GM12891 (cell line): ENCODE measurements at places on chromosomes 5 and 9.

DNA sequence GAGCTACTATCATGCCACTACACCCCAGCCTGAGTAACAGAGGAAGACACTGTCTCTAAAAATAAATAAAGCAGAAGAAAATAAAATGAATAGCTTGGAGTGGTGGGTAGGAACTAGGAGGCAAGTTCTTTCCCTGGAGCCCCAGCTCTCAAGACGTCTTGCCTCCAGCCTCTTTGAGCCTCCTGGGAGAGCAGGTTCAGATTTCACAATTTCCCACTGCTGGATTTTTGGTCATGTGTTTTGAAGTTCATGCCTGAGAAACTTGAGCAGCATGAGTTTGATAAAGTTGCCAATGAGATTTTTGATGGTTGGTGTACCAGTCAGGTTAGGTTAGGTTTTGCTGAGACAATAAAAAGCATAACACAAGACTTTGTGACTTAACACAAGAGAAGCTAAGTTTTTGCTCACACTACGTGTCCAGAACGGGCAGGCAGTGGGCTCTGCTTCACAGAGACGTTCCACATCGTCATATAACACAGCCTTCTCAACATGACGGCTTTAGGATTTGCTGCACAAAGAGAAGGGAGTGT is 4.1 kb upstream of the CCDC69 start:
- no peak for DNase-seq

GRCh38 chr5:73957397-73958001 is 331.5 kb downstream of the ARHGEF28 start:
- no peak for DNase-seq

- DNase-seq, result no peak
Observed at GRCh38 chr5:78112931-78113330, 181.6 kb downstream of the AP3B1 start.

DNA sequence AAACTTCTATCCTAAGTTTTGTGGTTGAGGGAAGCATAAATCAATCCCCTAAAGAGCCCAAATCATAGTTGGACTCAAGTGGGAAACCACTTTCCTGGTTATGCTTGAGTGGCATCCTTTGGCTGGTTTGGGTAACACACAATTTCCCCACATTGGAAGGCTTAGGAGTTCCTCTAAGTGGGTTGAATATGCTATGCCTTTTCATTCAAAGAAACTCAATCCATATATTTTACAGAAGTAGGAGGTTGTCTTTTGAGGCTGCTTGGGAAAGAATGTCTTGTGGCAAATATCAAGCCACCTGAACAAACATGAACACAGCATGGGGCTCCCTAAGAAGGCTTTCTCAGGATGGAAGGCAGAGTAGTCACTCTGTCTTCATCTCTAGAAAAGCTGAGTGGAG is 121.1 kb downstream of the SPATA31D1 start:
- DNase-seq, result no peak

DNA sequence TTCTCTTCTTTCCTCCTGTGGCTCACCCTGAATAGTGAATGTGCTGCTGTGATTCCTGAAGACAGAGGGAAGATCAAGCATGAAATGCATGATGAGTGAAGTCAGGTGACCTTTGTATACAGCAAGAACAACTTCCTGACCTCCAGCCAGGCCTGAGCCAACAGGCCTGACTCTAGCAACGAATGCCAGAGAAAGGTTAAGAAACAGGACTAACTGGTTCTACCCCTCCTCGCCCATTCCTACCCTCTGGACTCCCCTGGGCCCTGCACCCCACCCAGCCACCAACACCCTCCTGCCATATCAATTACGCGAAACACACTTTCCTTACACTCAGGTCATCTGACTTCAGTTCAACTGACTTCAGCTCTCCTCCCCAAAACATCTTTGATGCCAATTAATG is 4.9 kb downstream of the SUSD1 start:
- DNase-seq, result no peak

- no peak for DNase-seq
Observed at GRCh38 chr5:167710444-167711073, 580.9 kb upstream of the WWC1 start.

DNA sequence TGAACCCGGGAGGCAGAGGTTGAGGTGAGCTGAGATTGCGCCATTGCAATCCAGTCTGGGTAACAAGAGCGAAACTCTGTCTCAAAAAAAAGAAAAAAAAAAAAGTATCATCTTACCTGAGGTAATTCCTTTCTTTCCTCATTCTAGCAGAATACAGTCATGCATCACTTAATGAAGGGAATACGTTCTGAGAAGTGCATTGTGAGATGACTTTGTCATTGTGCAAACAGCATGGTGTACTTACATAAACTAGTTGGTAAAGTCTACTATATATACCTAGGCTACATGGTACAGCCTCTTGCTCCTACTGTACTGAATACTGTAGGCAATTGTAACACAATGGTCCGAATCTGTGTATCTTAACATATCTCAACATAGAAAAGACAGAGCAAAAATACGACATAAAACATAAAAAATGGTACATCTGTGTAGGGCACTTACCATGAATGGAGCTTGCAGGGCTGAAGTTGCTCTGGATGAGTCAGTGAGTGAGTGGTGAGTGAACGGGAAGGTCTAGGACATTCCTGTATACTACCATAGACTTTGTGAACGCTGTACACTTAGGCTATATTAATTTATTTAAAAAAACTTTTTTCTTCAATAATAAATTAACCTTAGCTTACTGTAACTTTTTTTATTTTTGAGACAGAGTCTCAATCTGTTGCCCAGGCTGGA is 100.4 kb downstream of the GLDC start:
- DNase-seq, result no peak

DNA sequence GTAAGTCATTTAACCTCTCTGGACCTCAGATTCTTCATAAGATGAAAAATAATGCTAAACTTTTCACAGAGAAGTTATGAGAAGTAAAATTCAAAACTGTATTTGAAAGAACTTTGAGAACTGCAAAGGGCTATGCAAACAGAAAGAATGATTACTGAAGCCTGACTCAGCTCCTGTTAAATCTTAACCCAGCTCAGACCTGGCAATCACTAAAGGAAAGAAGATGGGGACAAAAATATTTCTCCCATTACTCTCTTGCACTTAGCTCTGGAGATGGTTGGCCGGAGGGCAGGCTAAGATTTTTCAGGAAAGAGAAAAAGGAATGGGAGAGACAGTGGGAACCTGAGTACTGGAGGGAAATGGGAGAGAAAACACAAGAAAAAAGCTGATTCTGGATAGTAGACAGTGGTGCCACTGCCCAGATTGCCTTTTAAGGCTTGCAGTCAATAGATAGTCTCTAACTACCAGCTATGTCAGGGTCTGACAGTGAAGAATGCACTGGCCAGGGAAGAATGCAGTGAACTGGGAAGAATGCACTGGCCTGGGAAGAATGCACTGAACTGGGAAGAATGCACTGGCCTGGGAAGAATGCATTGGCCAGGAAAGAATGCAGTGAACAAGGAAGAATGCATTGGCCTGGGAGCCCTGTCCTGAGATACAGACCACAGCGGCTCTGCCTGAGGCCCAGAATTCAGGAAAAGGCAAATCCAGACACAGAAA is 25.2 kb upstream of the CEMIP2 start:
- no peak for DNase-seq

GRCh38 chr9:33310748-33311147 is 20.4 kb downstream of the NFX1 start:
- no peak for DNase-seq

DNA sequence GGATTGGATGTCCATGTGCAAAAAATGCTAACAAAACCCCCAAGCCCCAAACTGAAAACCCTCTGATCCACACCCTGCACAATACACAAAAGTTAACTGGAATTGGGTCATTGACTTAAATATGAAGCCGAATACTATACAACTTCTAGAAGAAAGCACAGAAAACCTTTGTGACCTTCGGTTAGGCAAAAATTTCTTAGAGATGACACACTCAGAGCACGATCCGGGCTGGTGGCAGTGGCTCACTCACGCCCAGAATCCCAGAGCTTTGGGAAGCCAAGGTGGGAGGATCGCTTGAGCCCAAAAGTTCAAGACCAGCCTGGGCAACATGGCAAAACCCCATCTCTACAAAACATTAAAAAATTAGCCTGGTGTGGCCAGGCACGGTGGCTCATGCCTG is 1.8 kb upstream of the DIPK1B start:
- no peak for DNase-seq

DNA sequence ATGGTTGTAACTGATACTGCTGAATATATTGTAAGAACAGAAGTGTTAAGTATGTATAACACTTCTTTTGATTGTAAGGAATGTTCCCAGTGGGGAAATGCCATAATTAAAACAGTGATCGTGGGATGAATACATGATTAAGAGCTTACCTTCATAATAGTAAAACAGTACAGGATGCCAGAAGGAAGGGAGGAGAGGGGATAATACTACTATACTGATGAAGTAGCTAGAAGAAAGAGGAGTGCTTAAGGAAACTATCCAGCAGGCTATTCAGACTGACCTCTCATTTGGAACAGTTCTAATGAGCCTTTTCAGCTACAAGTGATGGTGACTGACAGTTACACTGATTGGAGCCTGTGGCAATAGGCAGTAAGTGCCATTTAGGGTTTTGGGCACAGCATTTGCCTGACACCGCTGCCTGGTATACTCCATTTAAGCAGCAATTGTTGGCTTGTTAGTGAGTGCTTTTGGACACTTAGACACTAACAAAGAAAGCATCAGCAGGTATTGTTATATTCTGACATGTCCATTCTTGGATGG is 33.8 kb upstream of the KDM4C start:
- DNase-seq, result no peak

- DNase-seq, result no peak
Observed at GRCh38 chr9:4980086-4980727, 4.9 kb upstream of the JAK2 start.

DNA sequence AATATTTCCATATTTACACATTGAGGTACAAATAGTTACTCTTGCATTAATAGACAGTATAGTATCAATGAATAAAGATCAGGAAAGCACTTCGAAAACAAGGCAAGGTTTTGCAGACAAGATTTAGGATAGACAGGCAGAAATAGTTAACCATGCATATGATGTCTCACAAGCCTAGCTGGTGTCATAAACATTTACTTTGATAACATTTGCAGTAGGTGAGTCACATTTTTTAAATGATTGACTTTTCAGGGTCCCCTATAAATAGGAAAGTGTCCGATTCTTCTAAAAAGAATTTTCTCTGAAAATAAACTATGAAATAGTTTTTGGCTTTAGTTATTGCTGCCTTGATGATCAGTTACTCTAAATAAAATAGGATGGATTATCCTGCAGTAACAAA is 162.1 kb downstream of the SNX18 start:
- no peak for DNase-seq

GRCh38 chr5:170757182-170757601 is 26.3 kb upstream of the GABRP start:
- no peak for DNase-seq

DNA sequence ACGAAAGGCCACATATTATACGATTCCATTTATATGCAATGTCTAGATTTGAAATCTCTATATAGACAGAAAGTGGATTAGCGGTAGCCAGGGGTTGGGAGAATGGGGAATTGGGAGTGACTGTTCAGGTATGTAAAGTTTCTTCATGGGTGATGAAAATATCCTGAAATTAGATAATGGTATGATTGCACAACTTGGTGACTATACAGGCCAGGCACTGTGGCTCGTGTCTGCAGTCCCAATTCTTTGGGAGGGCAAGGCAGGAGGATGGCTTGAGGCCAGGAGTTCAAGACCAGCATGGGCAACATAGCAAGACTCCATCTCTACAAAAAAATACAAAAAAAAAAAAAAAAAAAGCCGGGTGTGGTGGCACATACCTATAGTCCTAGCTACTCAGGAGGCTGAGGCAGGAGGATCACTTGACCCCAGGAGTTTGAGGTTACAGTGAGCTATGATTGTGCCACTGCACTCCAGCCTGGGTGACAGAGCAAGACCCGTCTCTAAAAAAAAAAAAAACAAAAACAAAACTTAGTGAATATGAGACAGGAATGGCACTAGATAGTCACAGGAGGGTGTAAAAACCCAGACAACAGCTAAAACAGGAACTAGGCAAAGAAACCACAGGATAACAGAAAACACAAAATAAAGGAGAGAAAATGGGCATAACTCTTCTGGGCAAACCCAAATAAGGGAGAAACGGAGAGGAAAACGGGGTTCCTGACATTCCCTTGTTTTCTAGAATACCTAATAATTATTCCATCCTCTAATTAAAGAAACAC is 72.1 kb upstream of the ZNF618 start:
- no peak for DNase-seq

DNA sequence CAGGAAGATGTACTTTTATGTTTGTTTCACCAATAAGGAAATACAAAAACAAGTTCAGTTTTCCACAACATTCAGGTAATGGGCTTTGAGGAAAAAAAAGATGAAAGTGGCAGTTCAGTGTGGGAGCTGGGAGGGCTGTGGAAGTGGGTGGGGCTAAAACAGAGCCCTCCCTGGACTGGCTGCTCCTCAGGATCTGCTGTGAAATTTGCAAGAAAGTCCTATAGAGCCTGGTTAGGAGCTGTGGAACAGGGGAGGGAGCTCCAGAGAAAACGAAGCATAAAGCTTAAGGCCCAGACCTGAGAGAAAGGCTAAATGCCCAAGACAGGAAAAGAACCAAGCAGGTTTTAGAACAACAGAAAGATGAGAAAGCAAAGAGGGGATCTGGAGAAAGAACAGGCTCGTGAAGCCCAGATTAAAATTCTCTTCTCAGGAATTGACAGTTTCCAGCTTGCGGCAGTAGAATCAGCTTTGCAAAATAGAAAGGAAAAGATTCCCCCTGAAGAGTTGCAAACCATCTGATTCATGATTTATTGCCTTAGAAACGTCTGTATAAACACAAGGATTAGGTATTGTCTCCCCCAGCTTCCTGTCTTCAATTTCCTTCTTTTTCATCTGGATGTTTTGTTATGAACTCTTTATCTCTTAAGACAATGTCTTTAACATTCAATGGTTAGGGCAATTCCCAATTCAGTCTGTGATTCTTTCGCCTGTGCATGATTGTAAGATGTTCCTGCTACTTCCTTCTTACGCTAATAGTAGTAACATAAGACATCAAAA is 26.3 kb upstream of the CRHBP start:
- DNase-seq, result no peak

DNA sequence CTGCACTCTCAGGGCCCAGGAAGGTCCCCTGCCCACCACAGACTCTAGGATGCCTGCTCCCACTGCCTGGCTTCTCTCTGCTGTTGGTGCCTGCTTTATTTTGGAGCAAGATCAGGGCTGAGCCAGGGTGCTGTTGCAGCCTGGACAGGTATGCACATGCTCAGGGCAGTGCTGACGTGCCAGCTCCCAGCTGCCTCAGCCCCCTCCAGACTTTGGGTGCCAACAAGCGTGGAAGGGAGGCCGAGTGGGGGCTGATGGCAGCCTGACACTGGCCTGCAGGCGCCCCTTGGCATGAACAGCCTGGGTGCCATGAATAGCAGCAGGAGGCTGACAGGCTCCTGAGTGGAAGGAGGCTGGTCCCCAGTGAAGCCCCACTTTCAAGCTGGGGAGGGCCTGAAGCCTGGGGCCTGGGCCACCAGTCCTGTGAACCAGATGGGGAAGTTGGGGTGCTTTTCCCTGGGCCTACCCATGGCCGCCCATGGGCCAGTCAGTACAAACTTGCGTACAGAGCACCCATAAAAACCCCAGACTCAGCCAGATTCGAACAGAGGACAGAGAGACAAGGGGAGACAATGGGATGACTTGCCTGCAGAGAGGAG is 6.8 kb downstream of the AMBP start:
- DNase-seq, result no peak
